Activated naive CD4-positive, alpha-beta T cell (primary cell): ENCODE measurements at places on chromosomes 6 and 20.

DNA sequence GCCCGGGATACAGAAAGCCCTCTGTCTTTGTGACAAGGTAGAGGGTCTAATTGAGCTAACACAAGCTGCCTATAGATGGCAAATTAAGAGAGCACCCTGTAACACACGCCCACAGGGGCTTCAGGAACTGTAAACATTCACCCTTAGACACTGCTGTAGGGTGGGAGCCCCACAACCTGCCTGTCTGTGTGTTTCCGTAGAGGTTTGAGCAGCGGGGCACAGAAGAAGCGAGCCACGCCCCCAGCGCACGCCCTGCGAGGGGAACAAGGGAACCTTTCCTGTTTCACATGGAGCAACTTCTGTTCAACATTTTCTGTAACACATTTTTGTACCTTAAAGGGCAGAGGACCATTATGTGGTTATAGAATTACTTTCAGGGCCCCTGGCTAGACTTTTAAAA is 231.7 kb upstream of the EXOC2 start:
- DNase-seq = no peak

DNA sequence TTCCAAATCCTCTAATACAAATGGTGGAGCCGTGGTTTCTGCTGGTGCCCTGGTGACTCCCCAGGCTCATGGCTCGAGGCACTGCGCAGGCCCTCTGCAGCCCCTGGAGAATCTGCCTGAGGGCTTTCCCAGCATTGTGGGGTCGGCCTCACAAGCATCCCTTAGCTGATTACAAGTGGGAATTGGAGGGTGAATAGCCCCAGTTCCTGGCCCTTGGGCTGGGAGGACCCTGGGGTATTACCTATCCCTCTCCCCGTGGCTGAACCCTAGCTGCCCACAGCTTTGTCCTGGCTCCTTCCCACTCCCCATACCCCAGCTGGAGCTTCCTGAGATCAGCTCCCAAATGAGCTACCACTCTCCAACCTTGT is 212.2 kb upstream of the CST7 start:
- DNase-seq = no peak

GRCh38 chr6:113626475-113626874 is 230.7 kb upstream of the MARCKS start:
- DNase-seq = no peak

DNA sequence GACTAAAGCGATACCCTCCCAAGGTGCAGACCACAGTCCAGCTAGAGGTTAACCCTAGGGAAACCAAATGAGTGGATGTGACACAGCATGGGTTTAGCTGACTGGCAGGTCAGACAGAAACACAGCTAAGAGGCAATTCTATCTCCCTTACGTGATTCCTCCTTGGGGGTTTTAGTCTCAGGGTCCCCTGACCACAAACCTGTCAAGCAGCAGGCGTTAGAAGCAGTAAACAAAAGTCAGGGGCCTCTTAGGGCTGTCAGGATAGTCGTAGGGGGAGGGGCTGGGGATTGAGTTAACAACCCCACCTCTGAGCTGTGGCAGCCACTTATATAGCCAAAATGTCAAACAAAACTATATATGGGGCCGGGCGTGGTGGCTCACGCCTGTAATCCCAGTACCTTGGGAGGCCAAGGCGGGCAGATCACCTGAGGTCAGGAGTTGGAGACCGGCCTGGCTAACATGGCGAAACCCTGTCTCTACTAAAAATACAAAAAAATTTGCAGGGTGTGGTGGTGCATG is 13.6 kb downstream of the KCNK5 start:
- no peak for DNase-seq

GRCh38 chr20:10792291-10792690 is 118.5 kb upstream of the JAG1 start:
- DNase-seq = no peak

DNA sequence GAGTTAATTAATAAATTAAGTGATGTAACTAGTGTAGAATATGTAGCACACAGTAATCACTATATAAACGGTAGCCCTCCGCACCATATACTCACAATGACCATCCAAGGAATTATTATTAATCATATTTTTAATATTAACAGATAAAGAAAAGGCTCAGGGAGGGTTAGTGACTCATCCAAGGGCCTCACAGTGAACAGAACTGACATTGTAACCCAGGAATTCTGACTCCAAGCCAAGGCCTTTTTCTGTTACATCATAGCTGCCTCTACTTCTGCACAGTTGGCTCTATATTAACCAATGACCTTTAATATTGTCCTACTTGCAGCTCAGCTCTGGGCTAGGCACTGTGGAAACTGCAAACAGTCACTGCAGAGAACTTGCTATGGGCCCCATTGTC is 117.5 kb upstream of the SIRPG start:
- no peak for DNase-seq

- DNase-seq = no peak
Observed at GRCh38 chr6:82861121-82861520, 204.5 kb downstream of the UBE3D start.

DNA sequence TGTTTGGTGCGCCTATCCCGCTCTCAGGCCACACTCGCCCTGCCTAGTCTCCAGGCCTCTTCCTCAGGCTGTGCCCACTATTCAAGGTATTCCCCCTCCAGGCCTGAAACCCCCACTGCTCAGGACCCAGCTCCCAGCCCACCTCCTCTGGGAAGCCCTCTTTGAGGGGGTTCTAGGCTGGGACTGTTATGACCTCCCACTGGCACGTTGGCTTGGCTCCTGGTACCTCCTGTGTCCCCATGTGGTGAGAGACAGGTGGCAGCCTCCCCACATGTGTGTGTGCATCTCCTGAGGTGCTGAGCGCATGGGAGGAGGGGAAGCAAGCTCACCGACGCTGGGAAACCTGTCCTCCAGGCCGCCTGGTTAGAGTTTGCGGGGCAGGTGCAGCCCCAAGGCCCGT is 82.5 kb downstream of the EDN3 start:
- no peak for DNase-seq

DNA sequence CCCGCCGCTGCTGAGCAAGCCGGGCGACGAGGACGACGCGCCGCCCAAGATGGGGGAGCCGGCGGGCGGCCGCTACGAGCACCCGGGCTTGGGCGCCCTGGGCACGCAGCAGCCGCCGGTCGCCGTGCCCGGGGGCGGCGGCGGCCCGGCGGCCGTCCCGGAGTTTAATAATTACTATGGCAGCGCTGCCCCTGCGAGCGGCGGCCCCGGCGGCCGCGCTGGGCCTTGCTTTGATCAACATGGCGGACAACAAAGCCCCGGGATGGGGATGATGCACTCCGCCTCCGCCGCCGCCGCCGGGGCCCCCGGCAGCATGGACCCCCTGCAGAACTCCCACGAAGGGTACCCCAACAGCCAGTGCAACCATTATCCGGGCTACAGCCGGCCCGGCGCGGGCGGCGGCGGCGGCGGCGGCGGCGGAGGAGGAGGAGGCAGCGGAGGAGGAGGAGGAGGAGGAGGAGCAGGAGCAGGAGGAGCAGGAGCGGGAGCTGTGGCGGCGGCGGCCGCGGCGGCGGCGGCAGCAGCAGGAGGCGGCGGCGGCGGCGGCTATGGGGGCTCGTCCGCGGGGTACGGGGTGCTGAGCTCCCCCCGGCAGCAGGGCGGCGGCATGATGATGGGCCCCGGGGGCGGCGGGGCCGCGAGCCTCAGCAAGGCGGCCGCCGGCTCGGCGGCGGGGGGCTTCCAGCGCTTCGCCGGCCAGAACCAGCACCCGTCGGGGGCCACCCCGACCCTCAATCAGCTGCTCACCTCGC is 1.5 kb downstream of the ARID1B start:
- DNase-seq = no peak

- DNase-seq = no peak
Observed at GRCh38 chr6:20211037-20211940, 980 bp downstream of the MBOAT1 start.

DNA sequence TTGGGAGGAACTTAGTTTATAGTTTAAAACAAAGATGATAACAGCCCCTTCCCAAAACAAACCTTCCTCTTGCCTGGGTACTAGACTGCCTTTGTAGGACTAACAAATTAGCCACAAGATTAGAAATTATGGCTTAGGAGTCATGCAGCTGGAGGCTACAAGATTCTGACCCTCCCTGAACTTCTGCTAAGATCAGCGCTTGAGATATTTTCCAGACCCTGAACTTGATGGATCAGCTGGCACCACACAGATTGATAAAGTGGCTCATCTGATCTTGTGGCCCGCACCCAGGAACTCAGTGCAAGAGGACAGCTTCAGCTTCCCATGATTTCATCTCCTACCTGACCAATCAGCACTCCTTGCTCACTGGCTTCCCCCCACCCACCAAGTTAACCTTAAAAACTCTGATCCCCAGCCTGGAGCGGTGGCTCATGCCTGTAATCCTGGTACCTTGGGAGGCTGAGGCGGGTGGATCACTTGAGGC is 5.9 kb upstream of the SERINC3 start:
- no peak for DNase-seq

DNA sequence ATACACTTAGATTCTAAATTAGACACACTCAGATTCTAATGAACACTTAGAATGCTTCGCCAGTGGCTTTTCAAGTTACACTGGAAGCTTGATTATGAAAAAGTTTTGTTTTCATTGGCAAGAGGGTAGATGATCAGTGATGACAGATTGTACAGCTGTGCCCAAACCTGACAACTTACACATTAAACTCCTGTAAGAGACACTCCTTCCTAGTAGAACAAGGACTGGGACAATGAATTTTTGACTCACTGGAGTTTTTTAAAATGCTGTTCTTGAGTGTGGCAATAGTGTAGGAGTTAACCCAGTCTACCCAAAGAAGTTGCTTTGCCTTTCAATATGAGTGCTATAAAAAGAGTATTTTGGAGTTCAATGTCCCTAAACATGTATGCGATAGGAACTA is 140.8 kb downstream of the SLC16A10 start:
- no peak for DNase-seq

- DNase-seq = no peak
Observed at GRCh38 chr6:142900227-142900971, 44.6 kb downstream of the HIVEP2 start.

DNA sequence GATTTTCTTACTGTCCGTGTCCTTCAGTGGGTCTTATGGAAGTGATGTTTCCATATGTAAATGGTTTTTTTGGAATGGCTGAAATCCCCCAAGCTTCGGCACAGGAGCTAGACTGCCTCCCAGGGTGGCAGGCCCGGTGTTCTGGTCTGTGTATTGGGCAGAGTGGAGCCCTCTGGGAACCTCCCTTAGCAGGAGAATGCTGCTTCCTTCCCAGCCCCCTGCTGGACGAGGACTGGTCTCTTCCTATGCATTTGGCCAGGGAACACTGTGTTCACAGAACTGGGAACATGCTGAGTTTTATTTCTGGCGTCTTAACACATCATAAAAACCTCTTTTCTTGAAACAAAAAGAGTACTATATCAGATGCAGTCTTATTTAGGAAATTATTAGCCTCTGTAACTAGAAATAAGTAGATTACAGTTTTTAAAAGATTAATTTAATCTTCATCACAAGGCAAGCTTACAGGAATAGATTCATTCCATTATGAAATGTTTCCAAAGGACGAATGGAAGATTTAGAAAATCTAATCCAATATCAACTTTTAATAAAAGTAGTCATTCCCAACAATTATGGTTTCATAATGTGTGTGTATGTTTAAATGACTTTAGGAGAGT is 56.6 kb downstream of the SYTL3 start:
- no peak for DNase-seq

DNA sequence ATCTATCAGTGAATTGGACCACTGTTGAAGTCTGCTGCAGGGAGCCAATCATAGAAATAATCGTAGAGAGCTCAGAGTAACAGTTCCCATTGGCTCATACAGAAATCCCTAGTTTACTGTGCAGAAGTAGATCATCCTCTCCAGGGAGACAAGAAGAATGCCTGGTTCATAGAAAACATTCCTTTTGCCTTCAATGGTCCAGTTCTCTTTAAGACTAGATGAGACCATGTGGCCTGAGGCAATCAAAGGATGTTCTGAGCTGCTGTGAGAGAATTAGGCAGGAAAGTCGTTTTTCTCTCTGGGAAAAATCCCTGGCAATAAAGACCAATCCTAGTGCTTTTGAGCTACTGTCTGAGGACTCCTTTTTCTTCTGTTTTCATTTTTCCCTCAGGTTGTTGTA is 208.4 kb downstream of the CENPW start:
- DNase-seq = no peak

DNA sequence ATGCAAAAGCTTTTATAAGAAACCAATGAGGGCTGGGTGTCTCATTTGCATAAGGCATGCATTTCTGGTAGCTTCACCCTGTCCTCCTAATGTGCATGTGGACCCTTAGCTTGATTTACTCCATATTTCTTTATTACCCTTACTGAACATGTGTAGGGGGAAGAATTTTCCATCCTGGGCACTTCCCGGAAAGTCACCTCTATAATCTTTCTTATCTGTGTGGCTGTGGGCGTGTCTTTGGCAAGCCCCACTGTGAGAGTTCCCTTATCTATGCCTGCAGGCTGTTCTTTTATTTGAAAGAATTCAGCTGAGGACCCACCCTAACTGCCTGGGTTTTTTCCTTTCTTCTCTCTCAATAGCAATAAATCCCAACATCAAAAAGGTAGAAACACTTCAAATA is 627.8 kb downstream of the DOK5 start:
- no peak for DNase-seq
